Activated naive CD8-positive, alpha-beta T cell treated with anti-CD3 and anti-CD28 coated beads, Interleukin-2, amount 50 U/mL, for 24 hours (primary cell): ENCODE measurements at places on chromosomes 16 and 17.
A peak's percentile ranks its signal among the peaks of the same experiment; 100 is the strongest.

GRCh38 chr16:70778901-70779309 lies 22.1 kb downstream of the VAC14 start:
- DNase-seq: no peak

- no peak for DNase-seq
Observed at GRCh38 chr17:46158323-46159296, 34.6 kb downstream of the KANSL1 start.

- no peak for DNase-seq
Observed at GRCh38 chr17:67746704-67747571, 29.2 kb downstream of the NOL11 start.

DNA sequence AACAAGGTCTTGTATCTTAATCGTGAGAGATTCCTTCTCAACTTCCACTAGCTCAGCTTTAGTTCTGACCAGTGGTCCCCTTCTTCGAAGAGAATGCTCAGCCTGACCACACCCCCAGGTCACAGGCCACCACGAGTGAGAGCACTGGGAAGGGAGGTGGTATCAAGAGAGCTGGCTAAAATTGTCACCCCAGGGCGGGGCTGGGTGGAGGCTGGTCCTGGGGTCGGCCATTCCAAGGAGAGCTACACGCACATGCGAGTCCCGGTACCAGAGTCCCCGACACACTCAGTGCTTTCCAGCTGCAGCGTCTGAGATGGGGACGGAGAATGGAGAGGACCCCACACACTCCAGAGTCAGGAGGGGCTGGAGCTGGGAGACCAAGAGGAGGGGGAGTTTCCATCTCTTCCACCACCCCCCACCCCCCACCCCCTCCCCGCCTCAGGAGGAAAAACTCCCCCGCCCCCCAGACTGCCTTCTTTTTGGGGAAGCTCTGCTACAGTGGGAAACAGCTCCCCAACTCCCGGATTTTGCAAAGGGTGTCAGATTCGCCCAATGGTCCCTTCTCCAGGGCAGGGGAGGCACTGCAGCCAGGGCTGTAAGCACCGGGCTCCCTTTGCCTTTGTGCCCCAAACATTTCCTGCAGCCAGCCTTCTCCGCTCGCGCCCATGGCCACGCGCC lies 1.6 kb downstream of the C1QL1 start:
- DNase-seq: no peak

DNA sequence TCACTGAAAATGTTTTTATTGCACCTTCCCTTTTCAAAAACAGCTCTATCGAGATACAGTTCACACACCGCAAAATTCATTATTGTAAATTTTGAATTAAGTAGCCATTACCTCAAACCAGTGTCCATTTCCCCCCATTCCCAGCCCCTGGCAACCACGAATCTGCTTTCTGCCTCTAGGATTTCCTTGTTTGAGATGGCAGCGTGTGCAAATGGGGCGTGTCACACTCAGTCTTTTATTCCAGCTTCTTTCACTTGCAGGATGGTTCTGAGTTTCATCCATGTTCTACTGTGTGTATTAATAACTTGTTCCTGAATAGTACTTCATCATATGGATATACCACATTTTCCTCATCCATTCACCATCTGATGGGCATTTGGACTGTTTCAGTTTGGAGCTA lies 14.8 kb downstream of the ACSF3 start:
- no peak for DNase-seq

DNA sequence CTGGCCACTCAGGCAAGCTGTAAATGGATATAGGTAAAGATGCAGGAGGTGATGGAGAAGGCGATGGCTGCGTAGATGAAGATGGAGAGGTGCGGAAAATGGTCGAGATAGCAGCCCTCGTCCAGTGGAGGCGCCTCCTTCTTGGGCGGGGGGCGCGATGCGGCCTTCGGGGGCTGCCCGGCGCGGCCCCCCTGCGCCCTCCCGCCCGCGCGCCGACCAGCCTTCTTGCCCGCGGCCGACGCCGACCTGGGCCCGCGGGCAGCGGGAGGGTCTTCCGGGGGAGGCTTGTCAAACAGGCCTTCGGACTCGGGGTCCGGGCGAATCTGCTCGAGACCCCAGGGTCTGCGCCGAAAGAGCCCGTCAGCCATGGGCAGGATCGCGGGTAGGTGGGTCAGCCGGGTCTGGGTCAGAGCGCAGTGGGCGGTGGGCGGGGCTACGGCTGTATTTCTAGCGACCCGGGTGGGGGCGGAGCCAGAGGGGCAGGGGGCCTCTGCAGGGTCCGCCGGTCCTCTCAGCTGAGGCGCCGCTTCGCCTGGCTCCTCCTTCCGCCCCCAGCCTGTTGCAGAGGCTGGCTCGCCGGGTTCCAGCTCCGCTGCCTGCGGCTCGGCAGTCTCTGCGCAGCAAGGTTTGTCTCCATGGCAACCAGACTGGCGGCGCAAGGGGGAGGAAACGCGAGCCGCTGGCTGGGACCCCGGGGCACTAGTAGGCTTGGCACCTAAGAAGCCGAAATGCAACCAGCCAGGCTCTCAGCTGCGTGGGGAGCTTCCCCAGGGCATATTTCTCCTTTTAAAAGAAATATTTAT lies 14.4 kb downstream of the MIS12 start:
- DNase-seq: peak; percentile 73

DNA sequence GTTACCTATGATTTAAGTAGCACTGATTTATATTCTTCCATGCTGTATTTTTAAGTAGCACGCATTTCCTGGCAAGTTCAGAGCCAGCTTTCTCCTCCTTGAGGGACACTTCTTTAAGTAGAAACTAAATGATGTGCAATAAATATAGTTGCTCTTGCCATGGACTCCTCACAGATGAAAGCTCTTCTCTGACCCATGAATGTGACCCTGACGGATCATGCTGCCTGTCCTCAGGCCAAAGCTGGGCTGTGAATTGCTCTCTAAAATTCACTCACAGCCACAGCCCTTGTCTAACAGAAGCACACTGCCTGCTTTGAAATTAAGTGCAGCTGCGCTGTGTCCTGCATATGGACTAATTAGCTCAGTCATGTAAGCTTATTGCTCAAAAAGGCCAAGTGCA lies 438.8 kb downstream of the PMP22 start:
- DNase-seq: no peak

GRCh38 chr17:49723423-49723822 lies 15.7 kb upstream of the SLC35B1 start:
- DNase-seq: no peak
